ENCODE measurements at places on chromosomes 16 and 17.

- peak; percentile 68 for DNase-seq
Observed at GRCh38 chr17:38900978-38901656, 24.3 kb upstream of the LASP1NB start.

- DNase-seq, result peak; percentile 76
Observed at GRCh38 chr16:2090777-2091546, 43.2 kb downstream of the TSC2 start.

DNA sequence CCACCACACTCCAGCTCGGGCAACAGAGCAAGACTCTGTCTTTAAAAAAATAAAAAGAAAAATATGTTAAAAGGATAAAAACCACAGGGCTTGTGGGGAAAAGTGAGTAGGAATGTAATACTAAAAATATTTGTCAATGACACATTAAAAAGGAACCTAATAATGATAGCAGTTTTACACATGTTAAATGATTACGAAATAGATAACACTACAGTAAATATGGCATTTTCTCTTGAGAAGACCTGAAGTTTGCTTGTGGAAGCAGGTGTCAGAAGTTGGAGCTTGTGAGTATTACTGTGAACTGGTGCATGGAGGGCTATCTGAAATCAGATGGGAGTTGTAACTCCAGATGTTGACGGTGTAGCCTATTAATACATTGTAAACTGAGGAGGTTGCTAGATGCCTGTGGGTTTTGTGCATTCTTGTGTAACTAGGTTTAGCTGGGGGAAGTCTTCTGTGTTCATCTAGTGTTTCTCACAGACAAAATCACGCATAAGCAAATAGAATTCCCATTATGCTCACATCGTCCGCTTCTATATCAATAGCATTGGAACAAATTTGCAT is 44.2 kb upstream of the CLEC18A start:
- DNase-seq, result peak; percentile 44

DNA sequence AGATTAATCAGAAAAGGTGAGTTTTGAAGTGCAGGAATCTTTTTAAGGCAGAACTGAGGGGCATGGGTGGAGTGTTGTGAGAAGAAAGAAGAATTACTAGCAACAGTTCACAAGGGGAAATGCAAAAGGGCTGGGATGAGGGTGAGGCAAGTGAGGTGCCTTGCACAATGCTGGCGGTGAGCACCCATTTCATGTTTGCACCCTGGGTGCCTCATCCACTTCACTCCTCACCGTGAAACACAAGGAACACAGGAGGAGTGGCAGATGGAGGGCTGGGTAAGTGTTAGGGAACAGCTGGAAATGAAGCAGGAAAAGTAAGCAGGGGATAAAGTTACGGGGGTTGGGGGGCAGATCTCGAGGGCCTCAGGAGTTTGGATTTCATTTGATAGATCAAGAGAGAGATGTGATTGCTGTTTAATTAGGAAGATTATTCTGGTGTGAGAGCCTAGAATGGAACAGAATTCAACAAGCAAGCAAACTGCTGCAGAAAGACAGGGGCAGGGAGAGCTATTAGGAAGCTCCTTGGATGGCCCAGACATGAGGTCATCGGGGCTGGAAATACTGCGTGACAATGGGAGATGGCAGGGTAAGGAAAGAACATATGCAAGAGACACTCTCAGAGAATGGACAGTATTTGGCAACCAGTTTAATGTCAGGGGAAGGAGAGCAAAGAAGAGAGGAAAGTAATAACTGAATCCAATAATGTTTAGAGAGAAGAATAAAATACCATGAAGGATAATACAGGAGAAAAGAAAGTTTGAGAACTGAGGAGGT is 8.3 kb upstream of the HEATR6 start:
- peak; percentile 52 for DNase-seq

DNA sequence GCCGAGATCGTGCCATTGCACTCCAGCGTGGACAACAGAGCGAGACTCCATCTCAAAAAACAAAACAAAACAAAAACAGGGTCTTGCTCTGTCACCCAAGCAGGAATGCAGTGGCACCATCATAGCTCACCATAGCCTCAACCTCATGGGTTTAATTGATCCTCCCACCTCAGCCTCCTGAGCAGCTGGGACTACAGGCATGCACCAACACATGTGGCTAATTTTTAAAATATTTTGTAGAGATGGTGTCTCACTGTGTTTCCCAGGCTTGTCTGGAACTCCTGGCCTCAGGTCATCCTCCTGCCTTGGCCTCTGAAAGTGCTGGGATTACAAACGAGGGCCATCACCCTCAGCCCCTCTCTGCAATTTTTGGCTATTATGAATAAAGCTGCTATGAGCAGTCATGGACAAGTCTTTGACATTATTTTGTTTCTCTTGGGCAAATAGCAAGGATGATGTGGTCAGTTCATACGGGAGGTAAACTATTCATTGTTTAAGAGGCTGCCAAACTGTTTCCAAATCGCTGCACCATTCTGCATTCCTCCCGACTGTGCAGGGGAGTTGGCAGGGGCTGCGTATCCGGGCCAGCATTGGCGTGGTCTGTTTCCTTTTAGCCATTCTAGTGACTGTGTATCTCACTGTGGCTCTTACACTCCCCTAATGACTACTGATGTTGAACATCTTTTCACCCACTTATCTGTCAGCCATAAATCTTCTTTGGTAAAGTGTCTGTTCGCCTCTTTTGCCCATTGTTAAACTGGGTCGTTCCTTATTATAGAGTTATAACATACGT is 21.1 kb downstream of the EIF4A3 start:
- peak; percentile 95 for DNase-seq

DNA sequence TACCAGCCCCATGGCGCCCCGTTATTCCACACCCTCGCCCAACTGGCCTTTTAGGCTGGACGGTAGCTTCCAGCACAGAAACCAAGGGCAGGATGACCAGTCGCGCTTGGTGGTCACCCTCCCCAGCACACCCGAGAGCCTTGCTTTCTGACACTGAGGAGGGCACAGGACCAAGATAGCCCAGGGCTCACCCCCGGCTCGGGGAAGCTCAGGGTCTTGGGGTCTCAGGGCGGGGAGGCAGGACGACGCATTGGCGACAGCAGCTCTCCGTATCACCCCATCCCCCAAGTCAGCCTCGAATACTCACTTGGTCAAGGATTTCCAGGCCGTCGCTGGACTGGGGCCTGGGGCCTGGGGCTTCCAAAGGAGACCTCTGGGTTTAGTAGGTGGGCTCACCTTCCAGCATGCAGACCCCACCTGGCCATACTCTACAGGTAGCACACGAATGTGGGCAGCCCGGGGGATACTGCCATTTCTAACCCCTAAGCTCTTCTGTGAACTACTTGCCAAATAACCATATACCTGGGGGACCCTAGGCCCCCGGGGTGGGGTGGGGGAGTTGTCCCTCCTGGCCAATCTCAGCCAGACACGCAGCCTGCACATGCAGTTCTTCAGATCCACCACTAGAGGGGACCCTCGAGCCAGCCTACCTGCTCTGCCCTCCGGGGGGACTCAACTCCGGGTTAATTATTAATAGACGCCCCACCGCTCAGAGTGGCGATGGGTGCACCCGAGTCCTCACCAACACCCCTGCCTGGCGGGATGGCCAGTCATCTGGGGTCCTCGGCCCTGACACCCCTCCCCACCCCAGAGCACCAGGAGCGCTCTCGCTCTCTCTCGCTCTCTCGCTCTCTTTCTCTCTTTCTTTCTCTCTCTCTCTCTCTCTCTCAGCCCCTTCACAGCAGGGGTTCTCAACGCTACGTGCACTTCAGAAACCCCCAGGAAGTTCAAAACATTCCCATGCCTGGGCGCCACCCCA is 30.0 kb downstream of the TBC1D16 start:
- peak; percentile 63 for DNase-seq

GRCh38 chr16:57048095-57048494 is 44.3 kb upstream of the CPNE2 start:
- DNase-seq, result no peak

DNA sequence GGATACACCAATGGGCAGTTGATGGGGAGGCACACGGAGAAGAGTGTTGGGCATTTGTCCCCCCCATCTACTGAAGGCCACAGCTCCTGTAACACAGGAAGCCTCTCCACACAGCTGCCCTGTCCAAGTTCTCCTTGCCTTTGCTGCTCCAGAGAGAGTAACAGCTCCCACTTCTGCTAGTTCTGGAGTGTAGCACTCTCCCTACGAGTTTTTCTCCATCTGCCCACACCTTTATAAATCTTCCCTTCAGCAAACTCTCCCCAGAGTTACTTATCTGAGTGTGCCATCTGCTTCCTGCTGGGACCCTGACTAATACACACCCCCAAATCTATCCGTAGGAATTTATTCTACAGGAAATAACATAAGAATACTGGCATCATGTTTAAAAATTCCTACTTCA is 42.6 kb upstream of the ERN1 start:
- DNase-seq, result no peak

DNA sequence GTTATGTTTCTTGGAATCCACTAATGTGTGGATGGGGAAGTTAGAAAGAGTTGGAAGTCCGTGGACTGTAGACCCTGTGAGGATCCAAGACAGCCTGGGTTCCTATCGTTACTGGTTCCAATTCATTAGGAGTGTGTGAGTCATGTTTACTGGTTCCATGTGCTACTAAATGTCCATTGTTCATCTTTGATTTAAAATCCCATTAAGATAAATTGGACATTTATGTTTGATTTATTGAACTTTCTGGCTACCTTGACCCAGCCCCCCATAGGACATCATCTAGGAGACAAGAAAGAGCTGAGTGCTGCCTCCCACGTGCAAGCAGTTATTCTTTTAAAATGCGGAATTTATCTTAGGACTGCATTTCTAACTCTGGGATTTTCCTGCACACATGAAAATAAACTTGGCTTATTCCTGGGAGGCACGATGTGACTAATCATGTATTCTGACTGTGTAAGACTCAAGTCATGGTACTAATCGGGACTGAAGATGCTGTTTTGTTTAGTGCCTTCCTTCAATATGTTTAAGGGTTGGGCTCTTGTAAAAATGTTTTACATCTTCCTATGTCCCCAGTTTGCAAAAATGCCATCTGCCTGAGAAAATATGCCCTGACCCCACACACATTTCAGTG is 53.4 kb downstream of the RGS9 start:
- DNase-seq, result no peak

DNA sequence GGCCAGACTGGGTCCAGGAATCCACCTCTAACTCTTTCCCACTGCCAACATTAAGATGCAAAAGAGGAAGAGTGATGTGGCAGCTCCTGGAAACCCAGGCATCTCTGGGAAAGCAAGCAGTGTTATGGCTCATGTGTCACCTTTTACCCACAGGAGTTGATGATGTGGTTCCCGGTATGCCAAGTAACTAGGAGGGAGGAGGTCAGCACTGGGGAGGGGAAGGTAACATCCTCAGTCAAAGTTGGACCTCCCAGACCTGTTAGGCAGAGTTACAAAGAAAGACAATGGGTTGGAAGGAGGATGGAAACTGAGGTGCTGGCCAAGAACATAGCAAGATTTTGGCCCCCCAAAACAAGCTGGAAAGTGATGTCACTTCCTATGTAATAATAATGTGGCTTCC is 11.4 kb downstream of the KRABD2 start:
- DNase-seq, result peak; percentile 27

- peak; percentile 38 for DNase-seq
Observed at GRCh38 chr17:64133546-64134215, 3.7 kb upstream of the ERN1 start.
